Stimulated activated naive CD4-positive, alpha-beta T cell treated with Interleukin-2 at 50 U/mL for 16 hours (primary cell): ENCODE measurements at places on chromosomes 16 and 17.

GRCh38 chr16:67961551-67961957, 6.9 kb downstream of the SLC12A4 start:
- DNase-seq: no peak

DNA sequence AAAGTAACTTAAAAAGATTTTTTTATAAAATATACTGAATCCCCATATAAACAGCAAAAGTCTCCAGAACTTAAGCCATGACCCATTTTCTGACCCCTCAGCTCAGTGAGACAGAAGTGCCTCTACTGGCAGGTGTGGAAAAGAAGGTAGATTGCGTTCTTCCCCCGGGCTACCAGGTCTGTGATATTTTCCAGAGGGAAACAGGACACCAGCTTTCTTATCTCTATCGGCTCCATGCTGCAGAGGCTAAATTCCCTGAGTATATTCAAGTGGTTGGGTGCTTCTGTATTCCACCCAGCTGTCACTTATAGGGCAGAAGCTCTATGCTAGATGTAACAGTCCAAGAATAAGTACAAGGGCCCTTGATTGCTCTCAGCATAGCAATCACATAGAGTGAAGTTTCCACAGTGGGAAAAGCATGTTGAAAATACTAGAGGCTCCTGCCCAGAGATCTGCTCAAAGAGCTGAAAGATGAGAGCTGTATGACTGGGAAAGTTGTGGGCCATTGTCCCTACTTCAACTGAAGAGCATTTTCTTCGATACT, 687.3 kb downstream of the CDH11 start:
- DNase-seq: no peak

GRCh38 chr16:67258161-67258835, 9.5 kb downstream of the SLC9A5 start:
- no peak for DNase-seq

GRCh38 chr17:61517843-61518606, 65.8 kb downstream of the TBX4 start:
- no peak for DNase-seq

DNA sequence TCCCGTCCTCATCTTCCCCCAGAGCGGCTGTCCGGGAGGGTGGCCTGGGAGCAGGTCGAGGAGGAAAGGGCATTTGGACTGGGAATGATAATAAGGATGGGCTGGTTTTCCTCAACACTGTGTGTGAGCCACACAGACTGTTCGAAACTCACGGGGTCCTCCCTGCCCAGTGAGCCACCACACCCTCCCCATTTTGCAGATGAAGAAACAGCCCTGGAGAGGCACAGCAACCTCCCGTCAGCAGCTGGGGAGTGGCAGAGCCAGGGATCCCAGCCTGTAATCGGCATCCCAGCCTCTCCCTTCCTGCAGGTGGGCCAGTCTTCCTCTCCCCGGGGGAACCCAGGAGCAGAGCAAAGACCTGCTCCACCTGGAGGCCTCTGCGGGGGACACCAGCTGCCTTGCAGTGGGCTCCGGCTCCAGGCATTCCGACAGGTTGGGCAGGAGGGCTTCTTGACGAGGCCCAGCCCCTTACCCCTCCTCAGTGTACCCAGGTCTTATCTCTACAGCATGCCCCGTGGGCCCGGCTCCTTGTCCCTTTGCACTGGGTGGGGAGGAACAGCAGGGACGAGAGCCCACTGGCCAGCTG, 23.8 kb downstream of the ENGASE start:
- DNase-seq: no peak

DNA sequence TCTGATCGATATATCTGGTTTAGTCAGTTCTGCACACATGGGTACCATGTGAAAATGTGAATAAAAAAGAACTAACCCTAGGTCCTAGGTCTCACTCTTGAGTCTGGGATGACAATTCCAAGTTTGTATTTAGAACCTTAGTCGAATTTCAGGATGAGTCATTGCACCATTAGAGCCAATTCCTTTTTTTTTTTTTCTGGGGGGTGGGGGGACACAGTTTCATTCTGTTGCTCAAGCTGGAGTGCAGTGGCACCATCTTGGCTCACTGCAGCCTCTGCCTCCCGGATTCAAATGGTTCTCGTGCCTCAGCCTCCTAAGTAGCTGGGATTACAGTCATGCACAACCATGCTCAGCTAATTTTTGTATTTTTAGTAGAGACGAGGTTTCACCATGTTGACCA, 41.6 kb downstream of the SPAG9 start:
- no peak for DNase-seq

DNA sequence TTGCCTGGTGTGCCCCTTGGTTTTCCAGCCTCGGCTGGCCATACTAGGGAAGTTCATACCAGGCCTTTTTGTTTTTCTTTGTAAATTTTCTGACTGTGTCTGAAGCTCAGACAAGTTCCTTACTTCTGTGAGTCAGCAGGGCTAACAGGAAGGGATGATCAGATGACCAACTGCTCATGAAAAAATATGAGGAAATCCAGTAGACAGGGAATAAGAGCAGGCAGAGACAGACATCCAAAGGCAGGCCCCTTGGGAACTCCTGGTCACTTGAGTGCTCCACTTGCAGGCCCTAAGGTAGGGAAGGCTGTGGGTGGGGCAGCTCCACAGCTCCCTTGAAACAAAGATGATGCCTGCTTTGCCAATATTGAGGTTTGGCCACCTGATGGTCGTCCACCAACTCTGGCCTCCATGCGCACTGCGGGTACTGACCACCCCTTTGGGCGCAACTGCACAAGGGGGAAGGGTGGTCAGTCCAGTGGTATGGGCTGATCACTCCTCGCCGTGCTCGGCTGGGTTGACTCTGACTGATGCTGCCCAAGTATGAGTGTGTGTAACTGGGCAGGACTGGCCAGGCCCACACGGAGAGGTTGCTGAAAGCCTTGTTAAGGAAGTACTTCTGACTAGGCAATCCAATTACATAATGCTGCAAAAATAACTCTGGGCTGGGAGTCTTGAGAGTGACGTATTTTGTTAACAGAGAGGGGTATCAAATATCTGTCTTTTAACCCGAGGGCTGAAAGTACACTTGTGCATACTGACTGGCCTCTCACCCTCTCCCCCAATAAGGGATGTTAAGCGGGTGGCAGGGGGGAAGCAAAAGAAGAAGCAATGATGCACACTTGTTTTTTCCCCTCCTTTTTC, 20.8 kb upstream of the ZFHX3 start:
- DNase-seq: no peak

DNA sequence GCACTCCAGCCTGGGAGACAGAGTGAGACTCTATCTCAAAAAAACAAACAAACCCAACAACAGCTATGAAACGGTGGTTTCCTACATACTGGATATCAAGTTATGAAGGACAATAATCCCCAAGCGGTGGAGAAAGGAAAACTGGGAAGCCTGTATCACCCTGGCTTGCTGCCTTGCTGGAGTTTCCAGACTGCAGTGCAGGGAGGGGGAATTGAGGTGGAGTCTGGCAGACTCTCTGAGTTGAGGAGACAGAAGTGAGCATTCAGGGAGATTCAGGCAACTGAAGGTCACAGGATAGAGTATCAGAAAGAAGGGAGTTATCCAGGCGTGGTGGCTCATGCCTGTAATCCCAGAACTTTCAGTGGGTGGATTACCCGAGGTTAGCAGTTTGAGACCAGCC, 11.9 kb downstream of the QRICH2 start:
- DNase-seq: no peak

- no peak for DNase-seq
Observed at GRCh38 chr17:17472333-17472920, 4.4 kb upstream of the MED9 start.

DNA sequence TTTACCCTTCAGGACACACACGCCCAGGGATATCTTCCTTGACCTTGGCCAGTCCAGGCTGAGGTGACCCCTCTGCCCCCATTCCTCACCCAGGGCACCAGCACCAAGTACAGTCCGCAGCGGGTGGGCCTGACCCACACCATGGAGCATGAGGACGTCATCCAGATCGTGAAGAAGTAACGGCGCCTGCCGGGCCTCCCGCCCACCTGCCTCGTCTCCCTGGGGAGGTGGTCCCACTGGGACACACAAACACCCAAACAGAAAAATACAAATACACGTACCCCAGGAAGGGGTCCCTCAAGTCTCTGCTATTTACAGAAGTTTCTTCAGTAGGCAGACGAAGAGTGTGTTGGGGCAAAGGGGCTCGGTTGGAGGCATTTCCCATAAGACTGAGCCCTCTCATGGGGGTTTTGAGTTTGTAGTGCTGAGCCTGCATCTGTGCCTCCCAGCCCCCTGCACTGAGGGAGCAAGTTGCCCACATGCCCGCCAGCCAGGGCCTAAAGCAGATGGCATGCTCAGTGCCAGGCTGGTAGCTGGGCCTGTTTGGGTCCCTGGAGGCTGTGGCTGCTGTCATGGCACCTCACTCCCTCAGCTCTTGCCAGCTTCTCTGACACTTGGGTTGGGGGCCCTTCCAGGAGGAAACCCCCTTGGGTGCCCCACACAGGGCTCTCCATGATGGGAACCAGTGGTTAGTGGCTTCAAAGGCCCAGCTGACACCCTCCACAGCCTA, 1.3 kb upstream of the MYO15A start:
- DNase-seq: no peak

GRCh38 chr16:65445313-65446260, 323.7 kb upstream of the CDH11 start:
- no peak for DNase-seq

DNA sequence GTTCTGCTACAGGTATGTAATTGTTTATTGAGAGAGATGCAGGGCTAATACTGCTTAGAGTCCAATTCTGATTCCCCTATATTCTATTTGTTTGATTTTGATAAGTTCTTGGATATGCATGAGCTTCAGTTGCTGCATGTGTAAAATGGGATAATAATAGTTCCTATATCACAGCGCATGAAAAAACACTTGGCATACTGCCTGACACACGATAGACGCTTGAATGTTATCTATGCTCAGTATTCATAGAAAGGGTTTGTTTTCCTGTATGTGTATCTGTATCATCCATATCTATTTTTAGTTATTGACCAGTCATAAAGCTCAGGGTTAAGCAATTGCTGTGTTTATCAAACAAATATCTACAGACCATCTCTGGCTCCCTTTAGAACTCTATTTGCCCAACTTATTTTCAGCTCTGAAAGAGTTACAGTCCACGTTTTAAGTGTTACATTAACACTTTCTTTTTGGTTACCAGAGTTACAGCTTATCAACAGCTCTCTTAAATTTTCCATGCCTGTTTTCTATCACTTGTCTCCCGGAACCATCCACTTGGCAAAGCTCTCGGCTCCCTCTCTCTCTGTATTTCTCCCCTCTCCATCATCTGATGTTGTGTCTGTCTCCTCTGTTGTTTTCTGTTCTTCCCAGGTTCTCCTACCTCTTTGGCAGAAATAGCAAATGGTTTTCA, 334.8 kb downstream of the CBLN1 start:
- DNase-seq: no peak

DNA sequence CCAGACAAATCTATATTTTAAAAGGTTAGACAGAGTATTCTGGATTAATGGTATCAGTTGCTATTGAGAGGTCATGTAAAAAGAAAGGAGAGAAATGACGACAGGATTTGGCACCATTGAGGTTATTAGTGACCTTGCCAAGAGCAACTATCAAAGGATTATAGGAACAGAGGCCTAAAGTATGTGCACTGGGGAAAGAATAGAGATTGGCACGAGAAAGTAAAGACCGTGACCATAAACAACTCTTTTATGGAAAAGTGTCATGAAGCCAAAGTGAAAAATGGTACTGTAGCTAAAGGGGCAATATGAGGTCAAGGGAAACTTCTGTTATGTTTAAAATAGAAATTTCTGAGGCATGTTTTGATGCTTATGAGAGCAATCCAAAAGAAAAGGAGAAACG, 115.2 kb upstream of the KIF2B start:
- no peak for DNase-seq

GRCh38 chr17:2364763-2365116, 27.4 kb downstream of the SGSM2 start:
- DNase-seq: no peak

- DNase-seq: no peak
Observed at GRCh38 chr17:78716292-78716691, 65.8 kb downstream of the CYTH1 start.

- DNase-seq: no peak
Observed at GRCh38 chr17:39965017-39965699, 2.4 kb downstream of the GSDMA start.

GRCh38 chr17:47692137-47692894, 1.6 kb upstream of the TBKBP1 start:
- no peak for DNase-seq

GRCh38 chr16:25874196-25874595, 182.4 kb downstream of the HS3ST4 start:
- DNase-seq: no peak

DNA sequence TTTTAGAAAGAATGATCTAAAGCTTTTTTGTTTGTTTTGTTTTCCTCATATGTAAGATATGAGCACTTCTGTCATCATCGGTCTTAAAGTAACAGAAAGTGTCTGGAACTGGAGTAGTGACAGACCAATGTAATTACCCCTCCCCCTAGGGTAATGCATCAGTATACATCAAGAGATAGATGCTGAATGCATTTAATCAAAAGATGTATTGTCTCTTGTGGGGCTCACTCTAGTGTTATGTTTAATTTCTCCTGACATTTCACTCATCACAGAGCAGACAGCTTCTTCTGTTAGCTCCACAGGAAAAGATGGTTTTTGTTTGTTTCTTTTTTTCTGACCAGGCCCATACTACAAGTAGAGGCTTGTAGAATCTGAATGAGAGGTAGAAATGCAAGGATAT, 168.7 kb upstream of the C17orf78 start:
- DNase-seq: no peak
